ENCODE measurements at places on chromosomes 7 and 10.
A peak's percentile ranks its signal among the peaks of the same experiment; 100 is the strongest.

DNA sequence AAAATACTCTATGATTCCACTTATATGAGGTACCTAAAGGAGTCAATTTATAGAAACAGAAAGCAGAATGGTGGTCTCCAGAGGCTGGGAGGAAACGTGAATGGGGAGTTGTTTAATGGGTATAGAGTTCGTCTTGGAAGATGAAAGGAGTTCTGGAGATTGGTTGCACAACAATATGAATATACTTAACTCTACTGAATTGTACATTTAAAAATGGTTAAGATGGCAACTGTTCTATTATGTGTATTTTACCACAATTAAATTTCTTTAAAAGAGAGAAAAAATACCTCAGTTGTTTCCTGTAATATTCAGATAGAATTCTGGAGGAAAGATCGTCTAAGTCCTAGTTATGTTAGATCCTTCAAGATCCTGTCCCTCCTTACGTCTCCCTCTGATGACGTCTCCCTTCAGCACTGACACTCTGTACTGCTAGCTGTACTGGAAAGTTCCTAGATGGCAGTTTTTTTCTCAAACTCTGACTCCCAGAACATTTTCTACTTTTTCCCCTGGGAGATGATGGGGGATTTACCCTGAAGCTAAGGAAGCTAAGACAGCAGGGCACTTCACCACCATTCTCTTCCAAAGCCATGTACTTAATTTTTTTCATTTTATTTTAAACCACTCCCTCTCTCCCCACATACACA, 53.2 kb upstream of the CAV2 start:
- no peak for DNase-seq

- no peak for DNase-seq
Measured at GRCh38 chr10:70832221-70832620, 16.5 kb downstream of the SGPL1 start.

DNA sequence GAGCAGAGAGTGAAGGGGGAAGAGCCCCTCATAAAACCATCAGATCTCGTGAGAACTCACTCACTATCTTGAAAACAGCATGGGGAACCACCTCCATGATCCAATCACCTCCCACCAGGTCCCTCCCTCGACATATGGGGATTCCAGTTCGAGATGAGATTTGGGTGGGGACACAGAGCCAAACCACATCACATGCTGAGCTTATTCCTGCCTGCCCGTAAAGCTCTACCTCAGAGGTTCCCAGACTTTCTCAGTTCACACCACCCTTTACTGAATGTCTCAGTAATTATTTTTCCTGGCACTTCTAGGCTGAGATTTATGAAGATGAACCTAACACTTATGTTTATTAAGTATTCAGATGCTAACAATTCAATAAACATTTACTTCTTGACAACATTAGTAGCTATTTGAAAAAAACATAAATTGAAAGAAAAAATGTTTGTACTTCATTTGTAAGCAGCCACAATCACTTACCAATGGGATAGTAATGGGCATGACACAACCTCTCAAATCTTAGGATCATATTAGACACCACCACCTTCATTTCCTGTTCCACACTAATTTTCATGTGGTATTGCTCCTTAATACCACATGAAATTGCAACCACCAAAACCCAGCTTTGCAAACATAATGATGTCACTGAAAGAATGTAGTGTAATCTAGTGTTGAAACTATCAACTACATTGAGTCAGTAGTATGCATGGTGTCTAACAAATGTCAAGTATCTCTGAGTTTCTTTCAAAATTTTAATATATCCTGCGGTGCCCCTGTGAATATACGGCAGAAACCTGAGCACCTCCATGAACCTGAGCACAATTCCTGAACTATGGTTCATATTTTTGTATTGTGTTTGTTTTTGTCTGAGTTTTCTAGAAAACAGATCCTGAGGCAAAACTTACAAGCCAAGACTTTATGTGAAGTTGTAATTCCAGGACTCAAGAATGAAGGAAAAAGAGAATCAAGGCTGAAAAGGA, 4.5 kb upstream of the DGKI start:
- peak; percentile 2 for DNase-seq

DNA sequence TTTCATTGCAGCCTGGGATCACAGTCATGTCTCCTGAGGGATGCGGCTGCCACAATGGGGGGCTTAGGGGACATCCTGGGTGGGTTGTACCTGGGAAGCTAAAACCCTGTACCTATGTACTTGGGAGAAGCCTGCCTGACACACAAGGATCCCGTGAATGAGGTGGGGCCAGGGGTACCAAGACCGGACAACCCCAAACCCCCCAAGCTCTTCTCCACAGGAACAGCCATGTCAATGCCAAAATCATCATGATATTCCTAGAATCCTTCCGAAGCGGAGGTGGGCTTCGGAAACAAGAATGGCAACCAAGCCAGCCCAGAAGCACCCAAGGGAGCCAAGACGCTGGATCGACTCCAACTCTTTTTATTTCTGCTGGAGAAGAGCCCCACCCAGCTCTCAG, 260.3 kb upstream of the TCERG1L start:
- no peak for DNase-seq

- peak; percentile 31 for DNase-seq
Measured at GRCh38 chr10:22824984-22825383, 102.9 kb upstream of the ARMC3 start.

GRCh38 chr7:145434811-145435210, 599.0 kb upstream of the TPK1 start:
- no peak for DNase-seq

- no peak for DNase-seq
Measured at GRCh38 chr7:50720295-50720694, 62.4 kb downstream of the GRB10 start.

All from kidney glomerular epithelial cell (primary cell).